ENCODE measurements at places on chromosomes 13 and 19.

DNA sequence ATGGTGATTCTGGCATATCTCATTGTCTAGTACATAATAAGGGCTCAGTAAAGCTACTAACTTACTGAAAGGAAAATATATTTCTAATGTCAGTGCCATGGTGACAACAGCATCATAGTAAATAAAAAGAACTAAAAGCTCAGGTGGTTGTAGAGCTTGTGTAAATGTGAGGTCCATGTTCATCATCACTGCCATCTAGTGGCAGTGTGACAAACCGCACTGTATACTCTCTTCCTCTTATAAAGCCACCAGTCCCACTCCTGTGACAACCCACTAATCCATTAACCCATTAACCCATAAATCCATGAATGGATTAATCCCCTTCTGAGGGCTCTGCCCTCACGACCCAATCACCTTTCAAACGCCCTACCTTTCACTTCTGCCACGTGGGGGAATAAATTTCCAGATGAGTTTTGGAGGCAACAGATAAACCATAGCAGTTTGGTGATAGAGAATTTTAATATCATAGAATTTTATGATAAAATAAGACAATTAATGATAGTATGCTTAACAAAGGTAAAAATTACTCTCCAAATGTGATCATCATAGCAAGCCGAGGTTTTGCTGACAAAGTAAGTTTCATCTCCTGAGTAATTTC, 160.4 kb upstream of the SGCG start:
- DNase-seq: no peak

DNA sequence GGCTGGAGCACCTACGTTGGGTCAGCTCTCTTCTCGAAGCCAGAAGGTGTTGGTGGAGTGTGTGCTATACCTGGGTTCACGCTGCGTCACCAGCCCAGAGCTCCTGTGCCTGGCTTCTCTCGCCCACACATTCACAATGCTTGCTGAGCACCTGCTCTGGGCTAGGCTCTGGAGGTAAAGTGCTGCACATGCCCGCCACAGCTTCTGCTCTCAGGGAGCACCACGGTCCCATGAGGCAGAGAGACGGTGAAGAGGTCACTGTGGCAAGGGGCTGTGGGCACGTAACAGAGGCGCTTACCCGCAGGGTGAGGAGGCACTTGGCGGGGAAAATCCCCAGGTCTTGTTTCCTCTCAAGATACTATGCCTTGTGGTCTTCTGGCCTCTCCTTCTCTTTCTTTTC, 174.2 kb downstream of the TEX29 start:
- DNase-seq: no peak

DNA sequence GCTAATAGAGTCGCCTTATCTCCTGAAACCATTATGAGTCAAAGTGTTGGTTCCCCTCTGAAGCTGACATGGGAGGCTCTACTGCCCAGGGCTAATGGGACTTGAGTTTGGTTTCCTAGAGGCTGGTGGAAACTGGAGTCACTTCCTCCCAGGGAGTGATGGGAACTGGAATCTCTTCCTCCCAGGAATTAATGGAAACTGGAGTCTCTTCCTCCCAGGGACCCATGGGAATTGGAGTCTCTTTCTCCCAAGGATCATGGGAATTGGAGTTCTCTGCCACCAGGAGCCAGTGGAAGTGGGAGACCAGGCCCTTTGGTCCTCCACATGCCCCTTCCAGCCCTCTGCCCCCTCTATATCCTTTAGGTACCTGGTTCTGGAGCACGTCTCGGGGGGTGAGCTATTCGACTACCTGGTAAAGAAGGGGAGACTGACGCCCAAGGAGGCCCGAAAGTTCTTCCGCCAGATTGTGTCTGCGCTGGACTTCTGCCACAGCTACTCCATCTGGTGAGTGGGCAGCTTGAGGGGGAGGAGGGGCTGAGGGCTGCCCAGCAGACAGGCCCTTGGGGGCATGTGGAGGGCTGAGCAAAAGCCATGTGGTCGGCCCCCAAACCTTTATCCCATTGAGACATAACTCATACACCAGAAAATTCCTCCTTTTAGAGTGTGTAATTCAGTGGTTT, 5.5 kb downstream of the BRSK1 start:
- DNase-seq: no peak

- no peak for DNase-seq
Measured at GRCh38 chr13:101530293-101530692, 77.8 kb downstream of the ITGBL1 start.

DNA sequence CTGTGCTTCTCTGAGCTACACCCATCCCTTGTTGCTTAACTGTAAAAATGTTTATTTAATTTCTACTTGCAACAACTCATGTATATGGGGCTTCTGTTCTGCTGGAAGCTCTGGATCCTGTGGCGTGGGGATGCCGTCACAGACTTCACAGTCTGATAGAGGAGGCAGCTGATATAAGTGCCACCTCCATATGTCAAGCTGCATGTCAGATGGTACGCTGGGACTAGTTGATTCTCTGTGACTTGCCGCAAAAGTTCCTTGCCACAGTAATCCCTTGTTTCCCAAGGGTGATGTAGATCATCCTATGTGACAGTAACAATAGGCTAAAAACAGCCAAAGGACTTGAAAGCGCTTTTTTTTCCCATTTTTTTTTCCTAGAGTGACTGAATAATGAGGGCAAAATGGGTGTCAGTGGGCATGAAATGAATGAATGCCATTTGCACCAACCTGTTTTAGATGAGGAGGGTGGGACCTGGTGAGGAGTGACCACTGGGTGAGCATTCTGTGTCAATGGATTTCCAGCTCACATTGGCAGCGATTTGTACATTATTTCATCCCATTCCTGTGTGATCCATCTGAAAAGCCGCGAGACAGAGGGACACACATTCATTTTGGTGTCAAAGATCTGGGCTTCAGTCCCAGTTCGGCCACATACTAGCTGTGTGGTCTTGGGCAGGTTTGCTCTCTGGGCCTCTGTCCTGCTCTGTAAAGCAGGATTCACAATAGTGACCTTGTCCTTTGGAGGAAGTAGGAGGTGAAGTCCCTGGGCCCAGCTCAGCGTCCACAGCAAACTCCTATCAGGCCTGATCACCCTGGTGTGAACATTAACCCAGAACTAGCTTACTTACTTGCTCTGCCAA, 88.9 kb upstream of the RNF113B start:
- no peak for DNase-seq

DNA sequence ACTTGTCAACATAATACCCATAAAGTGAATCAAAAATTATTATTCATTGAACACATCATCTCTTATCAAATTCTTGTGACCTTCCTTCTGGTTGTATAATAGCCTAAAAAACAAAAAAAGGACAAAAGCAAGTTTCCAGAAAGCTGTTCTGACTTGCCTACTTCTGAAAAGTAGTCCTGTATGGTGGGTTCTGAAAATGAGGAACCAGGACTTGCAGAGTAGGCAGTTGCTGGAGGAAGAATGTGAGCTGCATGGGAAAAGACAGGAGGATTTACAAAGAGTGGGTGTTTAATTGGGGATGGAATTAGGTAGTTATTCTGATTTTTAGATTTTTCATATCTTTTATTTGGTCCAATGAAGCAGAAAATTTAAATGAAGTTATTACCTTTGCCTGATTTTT, 56.7 kb downstream of the RCBTB2 start:
- DNase-seq: no peak

GRCh38 chr19:51181913-51182419, 39.9 kb downstream of the SIGLEC7 start:
- DNase-seq: no peak

GRCh38 chr13:90952326-90952725, 395.2 kb upstream of the MIR17HG start:
- DNase-seq: no peak

DNA sequence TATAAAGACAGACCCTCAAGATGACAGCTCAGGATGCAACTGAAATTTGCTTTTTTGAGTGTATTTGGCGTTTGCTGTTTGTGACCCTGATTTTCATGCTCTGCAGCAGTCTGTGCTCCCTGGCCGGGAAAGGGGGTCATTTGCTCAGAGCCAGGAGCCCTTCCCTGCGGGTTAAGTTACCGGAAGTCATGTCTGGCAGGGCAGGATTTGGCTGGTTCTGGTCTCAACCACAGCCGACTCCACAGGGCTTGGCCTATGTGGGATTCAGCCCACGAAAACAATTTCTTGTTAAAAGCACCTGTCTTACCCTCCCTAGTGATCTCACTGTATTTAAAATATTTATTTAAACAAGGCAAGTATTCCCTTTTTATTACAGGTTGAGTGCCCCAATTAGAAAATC, 22.6 kb downstream of the MCF2L start:
- no peak for DNase-seq

DNA sequence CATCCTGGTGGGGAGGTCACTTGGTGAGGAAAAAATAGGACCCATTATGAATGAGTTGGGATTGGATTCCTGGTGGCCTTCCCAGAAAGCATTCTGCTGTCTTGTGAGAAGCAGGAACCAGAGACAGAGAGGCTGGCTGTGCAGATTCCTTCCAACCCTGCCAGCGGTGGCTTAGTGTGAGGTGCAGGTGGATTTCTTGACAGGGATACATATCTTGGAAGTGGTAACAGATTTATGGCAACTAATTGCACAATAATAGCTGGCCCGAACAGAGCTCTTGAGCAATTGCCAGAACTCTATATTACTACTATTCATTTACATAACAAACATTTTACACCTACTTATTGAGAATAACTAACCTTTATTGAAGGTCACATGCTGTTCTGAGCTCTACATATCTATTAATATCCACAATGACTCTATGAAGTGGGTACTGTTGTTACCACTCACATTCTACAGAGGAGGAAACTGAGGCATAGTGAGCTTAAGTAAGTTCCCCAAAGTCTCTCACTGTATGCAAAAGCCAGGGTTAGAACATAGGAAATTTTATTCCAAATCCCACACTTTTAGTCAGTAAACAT, 173.9 kb upstream of the SERP2 start:
- no peak for DNase-seq

- no peak for DNase-seq
Measured at GRCh38 chr13:88824218-88824617, 1153.0 kb downstream of the SLITRK5 start.

DNA sequence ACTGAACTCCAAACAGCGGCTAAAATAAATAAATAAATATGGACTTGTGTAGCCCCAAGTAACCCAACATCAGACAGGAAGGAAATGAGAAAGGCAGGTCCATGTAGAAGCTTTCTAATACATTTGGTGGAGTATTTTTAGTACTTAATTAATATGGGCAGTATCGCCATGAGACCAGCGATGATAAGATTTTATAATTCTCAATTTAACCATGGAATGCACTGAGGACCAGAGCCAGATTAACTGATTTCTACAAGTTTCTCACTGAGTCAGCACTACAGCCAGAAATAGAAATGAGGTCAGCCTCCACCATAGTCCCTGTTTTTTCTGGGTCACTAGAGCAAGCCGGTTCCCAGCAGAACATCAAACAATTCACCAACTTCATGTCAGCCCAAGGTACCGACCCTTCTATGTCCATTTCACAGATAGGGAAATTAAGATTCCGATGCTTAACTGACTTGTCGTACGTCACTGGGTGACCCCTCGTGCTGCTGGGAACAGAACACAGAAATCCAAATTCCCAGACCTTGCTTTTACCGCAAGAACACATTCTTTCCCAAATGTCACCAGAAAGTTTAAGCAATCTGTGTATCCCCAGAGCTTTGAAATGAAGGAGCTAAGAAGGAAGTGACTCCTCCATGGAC, 90.4 kb downstream of the COL4A1 start:
- DNase-seq: no peak

DNA sequence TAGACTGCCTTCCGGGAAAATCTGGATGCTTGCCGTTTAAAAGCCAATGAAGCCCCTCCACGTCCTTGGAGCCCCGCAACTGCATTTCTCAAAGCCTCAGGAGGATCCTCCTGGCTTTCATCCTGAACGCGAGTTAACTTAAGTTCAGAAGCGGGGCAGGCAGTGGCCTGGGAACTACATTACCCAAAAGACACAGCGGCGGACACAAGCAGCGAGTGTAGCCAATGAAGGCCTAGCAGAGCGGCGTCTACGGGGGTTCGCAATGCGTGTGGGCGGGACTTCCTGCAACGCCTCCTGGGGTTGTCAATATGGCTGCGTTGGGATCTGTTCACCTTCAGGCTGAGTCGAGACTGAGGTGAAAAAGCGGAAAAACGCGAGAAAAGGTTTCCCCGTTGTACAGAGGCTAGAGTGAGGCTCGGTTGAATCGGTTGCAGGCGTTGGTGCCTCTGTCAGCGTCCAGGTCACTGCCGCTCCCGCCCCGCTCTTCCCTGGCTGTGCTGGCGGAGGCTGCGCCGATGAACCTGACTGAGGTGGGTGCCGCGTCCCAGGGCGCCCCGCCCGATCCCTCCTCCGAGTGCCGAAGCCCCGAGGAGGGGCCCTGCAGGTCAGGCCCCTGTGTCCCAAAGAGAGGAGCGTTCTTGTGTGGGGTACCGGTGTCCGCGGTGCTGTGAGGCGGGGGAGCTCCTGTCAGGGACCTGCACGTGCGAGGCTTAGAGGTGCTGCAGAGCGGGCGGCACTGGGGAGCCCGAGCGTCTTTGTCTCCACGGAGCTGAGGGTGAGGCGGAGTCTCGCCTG, at the start of gene ZNF17:
ZNF17 (plus strand) TSS at position 285 of the 795 bp plus-strand sequence. CDS start 2,455 bp downstream, outside the sequence.
- DNase-seq: peak; percentile 86

GRCh38 chr13:109166804-109167203, 537.4 kb downstream of the MYO16 start:
- DNase-seq: no peak

DNA sequence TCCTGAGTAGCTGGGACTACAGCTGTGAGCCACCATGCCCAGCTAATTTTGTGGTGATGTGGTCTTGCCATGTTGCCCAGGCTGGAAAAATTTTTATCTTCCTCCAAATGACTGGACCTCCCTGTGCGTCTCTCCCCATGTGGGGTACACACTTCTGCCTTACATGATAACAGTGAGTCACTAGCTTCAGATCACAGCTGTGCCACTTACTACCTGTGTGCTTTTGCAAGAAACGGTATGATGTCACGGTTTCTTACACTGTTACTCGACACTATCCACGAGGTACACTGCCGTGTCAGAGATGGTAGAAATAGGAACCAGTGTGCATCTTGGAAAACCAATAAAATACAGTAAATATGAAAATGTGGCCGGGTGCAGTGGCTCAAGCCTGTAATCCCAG, 17.5 kb upstream of the ZNF414 start:
- no peak for DNase-seq

DNA sequence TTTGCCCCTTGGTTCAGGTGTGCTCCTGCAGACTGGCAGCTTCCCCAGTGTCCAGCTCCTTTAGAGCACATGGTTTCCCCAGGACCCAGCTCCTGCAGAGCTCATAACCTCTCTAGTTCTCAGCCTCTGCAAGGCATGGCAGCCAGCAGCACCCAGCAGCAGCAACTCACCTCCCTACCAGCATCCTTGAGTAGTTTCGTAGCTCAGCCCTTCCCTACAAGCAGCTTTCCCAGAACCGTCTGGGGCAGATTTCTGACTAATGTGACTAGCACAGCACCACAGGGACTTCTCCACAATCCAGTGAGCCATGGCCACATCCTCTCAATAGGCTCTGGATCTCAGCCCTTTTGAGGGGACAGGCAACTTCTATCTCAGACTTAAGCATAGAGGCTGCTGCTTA, 14.1 kb upstream of the METTL21C start:
- DNase-seq: no peak

- peak; percentile 8 for DNase-seq
Measured at GRCh38 chr13:113625965-113626721, 31.9 kb downstream of the ATP4B start.

DNA sequence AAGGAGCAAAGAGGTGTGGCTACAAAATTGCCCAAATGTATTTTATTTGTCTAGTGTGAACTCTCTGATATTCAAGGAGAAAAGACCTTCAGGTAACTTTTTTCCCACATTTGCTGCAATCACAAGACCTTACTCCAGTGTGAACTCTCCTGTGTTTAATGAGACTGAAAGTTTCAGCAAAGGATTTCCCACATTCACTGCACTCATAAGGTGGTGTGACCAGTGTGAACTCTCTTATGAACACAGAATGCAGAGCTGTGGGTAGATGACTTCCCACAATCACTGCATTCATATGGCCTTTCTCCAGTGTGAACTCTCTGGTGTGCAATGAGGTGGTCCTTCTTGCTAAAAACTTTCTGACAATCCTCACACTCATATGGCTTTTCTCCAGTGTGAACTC, 16.4 kb downstream of the ZNF814 start:
- no peak for DNase-seq
